Activated CD4-positive, alpha-beta T cell treated with anti-CD3 and anti-CD28 coated beads, Interleukin-2, amount 50 U/mL, for 4 hours (primary cell): ENCODE measurements at places on chromosomes 6 and 20.

DNA sequence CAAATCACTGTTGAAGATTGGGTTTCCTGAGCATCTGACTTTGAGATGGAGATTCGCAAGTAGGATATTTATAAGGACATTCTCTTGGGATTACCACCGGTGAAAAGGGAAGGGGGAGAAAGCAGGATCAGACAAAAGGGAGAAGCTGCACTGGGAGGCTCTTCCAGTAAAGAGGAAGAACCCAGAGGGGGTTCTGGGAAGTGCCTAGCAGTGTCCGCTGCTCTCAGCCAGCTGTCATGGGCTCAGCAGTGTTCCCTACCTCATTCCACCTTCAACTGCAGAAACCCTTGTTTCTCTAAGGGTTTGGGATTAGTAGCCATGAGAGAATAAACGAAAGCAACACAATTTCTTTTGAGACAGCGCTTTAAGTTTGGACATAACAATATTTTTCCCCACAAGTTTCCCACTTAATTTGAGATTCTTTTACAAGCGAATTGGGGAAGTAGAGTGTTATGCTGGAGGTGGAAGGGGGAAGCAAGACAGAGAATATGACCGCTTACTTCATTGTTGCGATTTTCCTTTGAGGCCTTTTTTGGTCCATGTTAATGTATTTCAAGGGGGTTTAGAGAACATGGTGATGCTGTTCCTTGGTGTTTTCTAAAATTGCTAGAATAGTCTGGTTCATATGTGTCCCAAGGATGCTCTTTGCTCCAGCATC, 154.5 kb upstream of the SCGN start:
- no peak for DNase-seq

GRCh38 chr6:119915971-119916370, 566.4 kb upstream of the MAN1A1 start:
- DNase-seq = no peak

GRCh38 chr6:156550949-156551348, 226.2 kb upstream of the ARID1B start:
- no peak for DNase-seq

DNA sequence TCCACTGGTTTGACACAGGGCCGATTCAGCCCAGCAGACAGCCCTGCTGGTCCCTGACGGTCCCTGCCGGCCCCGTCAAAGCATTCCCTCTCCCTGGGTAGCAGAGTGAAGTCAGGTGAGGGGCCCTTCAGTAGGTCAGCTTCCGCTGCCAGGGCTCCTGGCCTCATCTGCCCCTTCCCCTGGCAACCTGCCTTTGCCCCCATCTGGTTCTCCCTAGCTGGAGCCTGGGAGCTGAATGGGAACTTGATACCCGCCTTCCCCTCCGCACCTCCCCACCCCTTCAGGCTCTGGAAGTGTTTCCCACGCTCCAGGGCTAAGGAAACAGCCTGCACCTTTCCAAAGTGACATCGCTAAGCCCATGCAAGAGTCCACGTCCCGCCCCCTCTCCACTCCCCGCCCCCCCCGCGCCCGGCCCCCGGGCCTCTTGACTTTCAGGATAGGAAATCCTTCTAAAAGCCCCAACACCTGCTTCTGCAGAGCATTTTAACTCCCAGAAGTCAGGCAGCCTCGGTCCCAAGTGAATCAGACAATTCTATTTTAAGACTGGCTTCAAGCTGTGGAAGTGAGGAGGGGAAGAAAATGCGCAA, 53.3 kb downstream of the ISM1 start:
- no peak for DNase-seq

- DNase-seq = peak; percentile 4
Measured at GRCh38 chr6:107618672-107619071, 128.8 kb downstream of the SOBP start.

- no peak for DNase-seq
Measured at GRCh38 chr6:109322825-109323224, 59.4 kb downstream of the CD164 start.

- no peak for DNase-seq
Measured at GRCh38 chr20:50690650-50691572, at the start of gene RIPOR3. Gene RIPOR3 (minus strand): TSS chr20:50691542. CDS start chr20:50691128, 414 bp downstream.

DNA sequence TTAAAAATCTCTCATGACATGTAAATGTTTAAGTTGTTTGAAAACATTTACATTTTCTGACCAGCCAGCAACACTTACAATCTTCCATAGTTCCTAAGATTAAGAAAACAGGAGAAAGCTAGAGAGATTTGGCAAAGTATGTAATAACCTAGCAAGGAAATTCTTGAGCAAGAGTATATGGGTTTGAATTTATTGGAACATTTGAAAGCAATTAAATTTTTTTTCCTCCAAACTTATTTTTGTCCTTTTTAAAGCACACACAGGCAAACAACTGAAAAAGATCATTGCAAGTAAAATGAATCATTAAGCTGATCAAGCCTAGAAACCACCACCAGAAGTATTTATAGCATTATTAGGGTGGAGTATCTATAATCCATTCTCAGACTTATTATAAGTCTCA, 20.1 kb upstream of the ZNF217 start:
- no peak for DNase-seq

- DNase-seq = no peak
Measured at GRCh38 chr6:155380666-155381332, 66.5 kb upstream of the TFB1M start.

- no peak for DNase-seq
Measured at GRCh38 chr6:74715355-74716085, 490.3 kb downstream of the COL12A1 start.

- no peak for DNase-seq
Measured at GRCh38 chr6:167238694-167239467, 52.2 kb upstream of the UNC93A start.

DNA sequence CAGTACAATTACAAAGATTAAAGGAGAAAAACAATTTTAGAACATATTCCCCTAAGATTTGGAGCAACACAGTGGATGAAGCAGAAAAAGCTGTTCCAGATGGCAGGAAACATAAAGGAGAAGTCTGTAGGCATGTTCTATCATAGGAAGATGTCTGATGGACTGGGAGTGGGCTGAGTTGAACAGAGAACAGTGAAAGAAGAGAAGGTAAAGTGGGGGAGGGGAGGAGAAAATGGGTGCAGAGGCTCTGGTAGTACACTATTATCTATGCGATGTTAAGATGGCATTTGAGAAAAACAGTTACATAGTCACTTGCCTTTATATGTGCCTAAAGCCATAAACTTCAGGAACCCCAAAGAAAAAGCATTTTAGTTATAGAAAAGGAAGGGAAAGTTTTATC, 4.2 kb upstream of the PHIP start:
- DNase-seq = no peak

- no peak for DNase-seq
Measured at GRCh38 chr6:157020398-157020797, 243.2 kb downstream of the ARID1B start.
